Effector CD8-positive, alpha-beta T cell (primary cell): ENCODE measurements at places on chromosomes 12 and 14.

- DNase-seq, result no peak
Observed at GRCh38 chr12:114480337-114481199, 74.6 kb upstream of the TBX5 start.

DNA sequence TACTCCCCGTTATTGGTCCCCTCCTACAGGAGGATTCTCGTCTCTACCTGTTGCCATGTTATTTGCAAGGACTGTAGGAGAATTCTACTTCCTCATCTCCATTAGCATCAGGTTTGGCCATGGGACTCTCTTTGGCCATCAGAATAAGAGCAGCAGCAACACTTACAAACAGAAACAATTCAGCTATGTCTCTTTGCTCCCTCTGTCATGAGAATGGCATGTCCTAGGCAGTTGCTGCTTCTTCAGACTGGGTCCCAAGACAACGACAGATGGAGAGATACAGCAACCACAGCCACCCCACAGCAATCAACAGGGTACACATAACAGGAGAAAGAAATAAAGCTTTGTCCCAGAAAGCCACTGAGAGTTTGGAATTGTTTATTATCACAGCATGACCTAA is 19.7 kb downstream of the SLC41A2 start:
- no peak for DNase-seq

- DNase-seq, result no peak
Observed at GRCh38 chr12:117875744-117876435, 92.9 kb downstream of the KSR2 start.

- no peak for DNase-seq
Observed at GRCh38 chr12:130423991-130424857, 86.5 kb downstream of the PIWIL1 start.

GRCh38 chr12:66453844-66454243 is 151.6 kb downstream of the HELB start:
- no peak for DNase-seq

GRCh38 chr14:93132472-93133065 is 16.8 kb upstream of the ITPK1 start:
- peak; percentile 10 for DNase-seq

GRCh38 chr12:28535216-28535615 is 345.0 kb downstream of the CCDC91 start:
- no peak for DNase-seq

DNA sequence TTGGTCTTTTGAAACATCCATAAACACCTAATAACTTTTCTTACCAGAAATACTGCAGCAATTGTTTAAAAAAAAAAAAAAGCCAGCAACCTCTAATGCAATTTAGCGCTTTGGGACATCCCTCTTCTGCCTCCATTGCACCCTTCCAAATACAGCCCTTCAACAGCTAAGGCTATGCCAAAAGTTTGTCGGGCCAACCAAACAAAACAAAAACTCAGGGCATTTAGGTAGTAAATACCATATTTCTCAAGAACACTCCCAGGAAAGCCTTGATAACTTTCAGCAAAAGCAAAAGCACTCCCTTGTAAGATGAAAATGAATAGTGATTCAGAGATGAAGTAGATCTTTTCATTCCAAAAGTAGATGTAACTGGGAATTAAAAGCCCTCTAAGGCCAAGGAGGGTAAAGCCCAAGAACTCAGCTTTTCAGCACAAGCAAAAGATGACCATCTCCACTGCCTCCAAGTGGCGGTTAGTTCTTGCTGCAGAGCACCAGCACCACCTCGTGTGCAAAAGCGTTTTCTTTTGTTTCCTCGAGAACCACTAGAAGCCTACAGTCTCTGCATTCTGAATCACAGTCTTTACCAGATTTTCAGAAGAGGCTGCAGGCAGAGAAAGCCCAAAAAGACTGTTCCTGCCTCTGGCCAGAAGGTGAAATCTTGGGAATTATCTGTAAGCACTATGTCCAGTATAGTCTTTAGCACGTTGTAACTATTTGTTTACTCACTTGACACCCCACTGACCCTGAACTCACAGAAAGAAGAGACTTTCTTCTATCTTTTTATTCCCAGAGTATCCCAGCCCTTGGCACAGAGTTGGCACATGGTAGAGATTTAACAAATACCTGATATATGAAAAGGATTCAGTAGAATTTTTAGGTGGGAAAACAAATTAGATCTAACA is 53.1 kb downstream of the SIX6 start:
- DNase-seq, result no peak

GRCh38 chr12:132158677-132159554 is 14.7 kb downstream of the NOC4L start:
- DNase-seq, result no peak

GRCh38 chr12:52730383-52730782 is 27.1 kb upstream of the KRT77 start:
- DNase-seq, result no peak

- peak; percentile 47 for DNase-seq
Observed at GRCh38 chr12:48618541-48618940, 48.7 kb upstream of the LALBA start.

- no peak for DNase-seq
Observed at GRCh38 chr12:80044694-80045046, 54.7 kb upstream of the OTOGL start.

DNA sequence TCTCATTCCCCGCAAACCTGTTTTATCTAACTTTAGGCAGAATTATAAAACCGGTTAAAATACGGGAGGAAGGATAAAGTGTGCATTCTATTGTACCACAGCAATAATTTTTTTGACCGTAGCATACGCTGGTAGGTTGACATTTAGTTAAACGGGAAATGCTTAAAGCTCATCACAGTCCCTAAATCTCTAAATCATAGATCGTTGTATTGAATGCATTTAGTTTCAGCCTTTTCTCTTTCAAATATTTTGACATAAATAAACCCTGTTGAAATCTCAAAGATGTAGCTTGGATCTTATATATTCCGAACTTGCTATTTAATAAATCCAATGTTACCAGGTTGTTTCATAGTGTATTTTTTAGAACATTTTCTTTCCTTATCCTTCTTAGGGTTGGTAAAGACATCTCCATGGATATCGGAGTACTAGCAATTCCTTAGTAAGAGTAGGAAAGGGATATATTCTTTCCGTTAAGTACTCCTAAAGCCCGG is 798 bp downstream of the CLEC2B start:
- DNase-seq, result no peak

- no peak for DNase-seq
Observed at GRCh38 chr12:8697120-8697475, 693 bp upstream of the RIMKLB start.

GRCh38 chr12:112852810-112853209 is 54.0 kb upstream of the OAS1 start:
- no peak for DNase-seq

DNA sequence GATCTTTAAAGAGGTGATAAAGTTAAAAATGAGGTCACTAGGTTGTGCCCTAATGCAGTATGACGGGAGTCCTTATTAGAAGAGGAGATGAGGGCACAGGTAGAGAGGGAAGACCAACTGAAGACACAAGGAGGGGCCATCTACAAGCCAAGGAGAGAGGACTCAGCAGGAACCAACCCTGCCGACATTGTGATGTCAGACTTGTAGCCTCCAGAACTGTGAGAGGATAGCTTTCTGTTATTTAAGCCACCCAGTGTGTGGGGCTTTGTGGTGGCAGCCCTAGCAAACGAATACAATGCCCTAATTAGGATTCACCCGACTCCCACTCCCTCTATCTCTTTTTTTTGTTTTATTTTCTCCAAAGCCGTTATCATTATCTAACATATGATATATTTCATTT is 7.9 kb upstream of the IL26 start:
- no peak for DNase-seq

DNA sequence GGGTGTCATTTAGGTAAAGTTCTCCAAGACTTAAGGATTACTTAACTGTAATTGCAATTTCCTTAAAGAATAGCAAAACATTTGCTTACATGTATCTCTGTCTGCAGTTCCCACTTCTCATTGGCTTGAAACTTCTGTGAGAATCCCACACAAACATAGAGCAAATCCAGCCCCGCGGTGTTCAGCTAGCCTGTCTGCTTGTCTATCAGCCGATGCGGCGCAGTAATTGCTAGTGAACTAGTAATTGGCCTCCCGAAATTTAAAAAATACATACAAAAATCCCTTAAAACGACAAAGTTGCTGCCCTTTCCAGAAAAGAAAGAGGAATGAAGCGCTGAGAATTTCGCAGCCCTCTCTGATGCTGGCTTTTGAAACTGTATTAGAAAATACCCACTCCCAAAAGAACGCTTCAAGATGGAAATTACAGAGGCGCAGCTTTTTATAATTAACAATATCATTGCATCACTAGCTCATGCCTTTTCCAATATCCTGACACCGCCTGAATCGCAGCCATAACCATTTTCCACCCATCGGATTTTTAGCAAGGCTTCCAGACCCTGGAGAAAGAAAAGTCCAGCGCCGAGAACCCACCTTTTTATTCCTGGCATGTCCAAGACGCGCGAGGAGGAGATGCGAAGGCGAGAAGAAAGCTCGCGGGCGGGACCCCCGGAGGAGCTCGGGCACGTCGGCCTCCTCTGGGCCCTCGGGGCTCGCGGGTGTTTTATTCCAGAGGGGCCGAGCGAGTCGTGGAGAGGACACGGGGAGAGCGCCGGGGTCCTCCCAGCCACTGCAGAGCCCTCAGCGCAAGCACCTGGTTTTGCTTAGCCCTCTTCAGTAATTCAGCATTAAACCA is 646 bp downstream of the FBLN5 start:
- no peak for DNase-seq

DNA sequence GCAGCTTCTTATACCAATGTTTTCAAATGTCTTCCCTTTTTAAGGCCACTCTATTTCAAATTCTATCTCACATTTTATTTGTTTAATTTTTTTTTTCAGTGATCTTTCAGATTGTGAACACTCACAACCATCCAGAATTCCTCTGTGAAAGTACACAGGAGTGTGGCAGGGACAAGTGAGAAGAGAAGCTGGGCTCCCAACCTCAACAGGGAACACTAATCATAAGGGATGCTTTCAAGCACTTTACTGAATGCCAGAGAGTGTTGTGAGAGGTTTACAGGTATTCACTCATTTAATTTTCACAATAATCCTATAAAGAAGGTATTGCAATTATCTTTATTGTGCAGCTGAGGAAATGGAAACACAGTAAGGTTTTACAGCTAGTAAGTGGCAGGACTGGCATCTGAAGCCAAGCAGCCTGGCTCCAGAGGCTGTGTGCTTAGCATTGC is 60.1 kb upstream of the PYGL start:
- DNase-seq, result no peak

DNA sequence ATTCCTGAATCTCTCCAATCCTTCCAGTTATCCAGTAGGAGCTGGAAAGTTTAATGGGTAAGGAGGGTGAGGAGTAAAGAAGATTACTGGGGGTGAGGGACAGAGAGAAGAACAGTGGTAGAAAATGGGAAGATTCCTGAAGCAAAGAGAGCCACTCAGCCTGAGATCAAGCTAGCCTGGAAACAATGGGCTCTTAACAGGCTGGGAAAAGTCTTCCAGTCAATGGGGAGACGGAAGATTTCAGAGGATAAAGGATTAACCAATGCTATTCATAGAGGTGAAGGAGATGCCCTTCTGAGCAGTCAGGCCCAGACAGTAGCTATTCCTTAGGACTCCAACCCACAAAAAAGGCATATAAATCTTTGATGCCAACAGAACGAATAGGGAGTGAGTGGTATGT is 14.8 kb downstream of the GDF11 start:
- no peak for DNase-seq

GRCh38 chr12:116171549-116171948 is 105.9 kb downstream of the MED13L start:
- DNase-seq, result no peak

DNA sequence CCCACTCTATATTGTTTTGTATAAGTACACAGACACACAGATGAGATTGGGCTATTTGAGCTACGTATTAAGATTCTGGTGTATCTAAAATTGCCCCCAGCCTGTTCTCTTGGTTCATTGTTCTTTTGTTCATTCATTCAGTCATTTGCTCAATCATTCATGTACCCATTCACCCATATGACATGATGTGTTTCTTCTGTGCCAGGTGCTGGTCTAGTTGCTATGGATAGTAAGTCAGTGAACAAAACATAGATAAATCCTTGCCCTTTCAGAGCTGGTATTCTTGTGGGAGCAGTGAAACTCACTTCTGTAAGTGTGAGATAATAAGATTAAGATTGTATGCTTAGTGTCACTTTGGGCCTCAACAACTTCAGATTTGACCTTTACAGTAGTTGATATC is 191.3 kb downstream of the TMTC2 start:
- no peak for DNase-seq

DNA sequence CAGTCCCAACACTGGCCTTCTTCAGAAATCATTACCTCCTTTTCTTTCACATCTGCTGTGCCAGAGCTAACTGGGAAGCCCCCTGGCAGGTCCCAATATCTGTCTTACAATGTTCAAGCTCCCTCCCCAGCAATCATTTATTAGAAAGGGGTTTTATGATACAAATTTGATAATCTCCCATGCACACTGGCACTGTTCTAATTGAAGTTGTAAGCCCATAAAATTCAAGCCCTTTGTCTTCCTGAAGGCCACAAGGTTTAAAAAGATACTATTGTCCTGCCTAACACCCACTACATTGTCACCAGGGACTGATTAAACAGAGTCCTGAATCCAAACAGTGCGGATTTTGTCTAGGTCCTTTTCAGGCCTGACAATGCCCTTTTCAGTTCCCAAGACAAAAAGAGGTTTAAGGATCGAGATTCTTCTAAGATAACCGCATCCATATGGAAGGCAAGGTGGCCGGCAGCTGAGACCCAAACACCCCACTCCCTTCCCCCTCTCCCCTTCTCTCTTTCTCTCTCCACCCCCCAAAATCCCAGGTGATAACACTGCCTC is 3.3 kb downstream of the NKX2-8 start:
- DNase-seq, result no peak

- no peak for DNase-seq
Observed at GRCh38 chr14:63793376-63793775, 59.4 kb upstream of the SYNE2 start.

- no peak for DNase-seq
Observed at GRCh38 chr14:95691591-95691990, 5.4 kb downstream of the TCL1B start.

GRCh38 chr12:30136696-30137095 is 353.0 kb upstream of the TMTC1 start:
- no peak for DNase-seq

- no peak for DNase-seq
Observed at GRCh38 chr12:90543374-90543773, 411.6 kb downstream of the CCER1 start.

DNA sequence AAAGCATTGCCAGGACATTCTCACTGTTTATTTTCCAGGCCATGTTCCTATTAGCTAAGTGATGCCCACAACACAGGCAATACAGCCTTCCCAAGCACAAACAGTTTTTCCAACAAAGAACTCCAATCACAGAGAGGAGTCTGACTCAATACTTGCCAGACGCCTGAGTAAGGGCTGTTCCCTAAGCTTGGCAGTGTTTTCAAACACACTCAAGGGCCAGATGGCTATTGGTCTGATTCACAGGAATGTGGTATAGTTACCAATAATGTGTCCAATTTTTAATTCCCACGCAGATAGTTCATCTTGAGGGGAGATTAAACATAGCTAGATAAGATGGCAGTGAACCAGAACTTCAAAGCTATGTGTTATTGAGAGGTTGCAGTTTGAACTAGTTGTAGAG is 381.0 kb downstream of the SNAPC1 start:
- DNase-seq, result no peak

DNA sequence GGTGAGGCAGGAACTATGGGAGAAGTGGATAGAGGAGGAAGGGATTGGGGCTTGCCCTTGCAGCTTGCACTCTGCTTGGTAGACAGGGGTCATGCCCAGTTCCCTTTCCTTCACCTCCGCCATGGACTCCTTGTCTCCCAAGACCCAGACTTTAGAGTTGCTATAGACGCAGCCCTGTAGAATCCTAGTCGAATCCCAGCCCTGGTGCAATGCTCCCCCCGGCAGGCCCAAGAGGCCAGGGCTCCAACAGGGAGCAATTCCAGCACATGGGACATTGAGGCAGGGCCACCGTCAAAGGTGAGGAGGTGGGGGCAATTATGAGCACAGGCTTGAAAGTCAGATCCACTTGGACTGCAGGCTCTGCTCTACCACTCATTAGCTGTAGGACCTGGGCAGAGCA is 29.5 kb upstream of the BCDIN3D start:
- DNase-seq, result no peak
